Activated effector memory CD4-positive, alpha-beta T cell treated with Interleukin-2 at 50 U/mL for 16 hours (primary cell): ENCODE measurements at places on chromosomes 11 and 22.

- DNase-seq = no peak
These were observed 127.1 kb downstream of the KCNQ1OT1 start for GRCh38 chr11:2572491-2573239.

DNA sequence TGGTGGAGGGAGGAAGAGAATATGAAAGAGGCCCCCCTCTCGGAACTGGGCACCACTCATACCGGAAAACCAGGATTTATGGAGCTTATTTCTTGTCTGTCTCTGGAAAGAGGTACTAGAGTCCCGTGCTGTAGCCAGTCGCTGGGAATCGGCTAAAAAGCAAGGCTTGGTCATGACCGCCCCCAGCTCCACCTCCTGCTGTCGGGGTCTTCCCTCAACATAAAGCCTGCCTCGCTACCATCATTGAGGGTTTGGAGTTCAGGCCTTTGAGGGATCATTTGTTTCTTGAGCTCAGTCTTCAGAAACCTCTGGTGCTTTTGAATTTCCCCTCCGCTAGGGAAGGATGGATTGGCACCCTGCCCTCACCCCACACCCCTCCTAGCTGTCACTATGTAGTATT, 97.1 kb downstream of the TSPAN18 start:
- no peak for DNase-seq

DNA sequence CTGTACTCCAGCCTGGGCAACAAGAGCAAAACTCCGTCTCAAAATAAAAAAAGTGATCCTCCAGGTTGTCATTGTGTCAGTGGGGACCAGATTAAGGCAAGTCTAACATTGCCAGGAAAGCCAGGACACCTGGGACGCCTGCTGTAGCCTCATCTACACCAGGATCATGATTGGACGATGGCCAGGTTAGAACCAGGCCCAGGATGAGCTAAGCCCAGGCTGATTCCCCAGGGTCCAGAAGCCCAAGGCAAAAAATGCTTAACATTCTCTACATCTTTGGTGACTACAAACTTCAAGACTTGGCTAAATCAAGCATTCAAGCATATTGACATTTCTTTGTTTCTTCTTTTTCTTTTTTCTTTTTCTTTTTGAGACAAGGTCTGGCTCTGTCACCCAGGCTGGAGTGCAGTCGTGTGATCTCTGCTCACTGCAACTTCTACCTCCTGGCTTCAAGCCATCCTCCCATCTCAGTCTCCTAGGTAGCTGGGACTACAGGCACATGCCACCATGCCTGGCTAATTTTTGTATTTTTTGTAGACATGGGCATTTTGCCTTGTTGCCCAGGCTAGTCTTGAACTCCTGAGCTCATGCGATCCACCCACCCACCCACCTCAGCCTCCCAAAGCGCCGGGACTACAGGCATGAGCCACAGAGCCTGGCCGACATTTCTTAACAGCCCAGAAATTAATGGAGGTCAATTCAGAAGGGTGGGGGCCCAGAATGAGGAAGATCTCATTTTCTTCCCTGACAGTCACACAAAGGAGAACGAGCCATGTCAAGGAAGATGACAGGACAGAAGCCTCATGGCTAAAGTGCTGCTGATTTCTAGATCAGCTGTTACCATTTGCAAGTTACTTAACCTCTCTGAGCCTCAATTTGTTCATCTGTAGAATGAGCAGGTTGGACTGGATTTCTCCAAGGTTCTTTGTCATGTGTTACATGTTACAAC, 12.5 kb upstream of the PTPRJ start:
- DNase-seq = no peak

GRCh38 chr11:23933721-23934120, 563.1 kb upstream of the LUZP2 start:
- DNase-seq = no peak

DNA sequence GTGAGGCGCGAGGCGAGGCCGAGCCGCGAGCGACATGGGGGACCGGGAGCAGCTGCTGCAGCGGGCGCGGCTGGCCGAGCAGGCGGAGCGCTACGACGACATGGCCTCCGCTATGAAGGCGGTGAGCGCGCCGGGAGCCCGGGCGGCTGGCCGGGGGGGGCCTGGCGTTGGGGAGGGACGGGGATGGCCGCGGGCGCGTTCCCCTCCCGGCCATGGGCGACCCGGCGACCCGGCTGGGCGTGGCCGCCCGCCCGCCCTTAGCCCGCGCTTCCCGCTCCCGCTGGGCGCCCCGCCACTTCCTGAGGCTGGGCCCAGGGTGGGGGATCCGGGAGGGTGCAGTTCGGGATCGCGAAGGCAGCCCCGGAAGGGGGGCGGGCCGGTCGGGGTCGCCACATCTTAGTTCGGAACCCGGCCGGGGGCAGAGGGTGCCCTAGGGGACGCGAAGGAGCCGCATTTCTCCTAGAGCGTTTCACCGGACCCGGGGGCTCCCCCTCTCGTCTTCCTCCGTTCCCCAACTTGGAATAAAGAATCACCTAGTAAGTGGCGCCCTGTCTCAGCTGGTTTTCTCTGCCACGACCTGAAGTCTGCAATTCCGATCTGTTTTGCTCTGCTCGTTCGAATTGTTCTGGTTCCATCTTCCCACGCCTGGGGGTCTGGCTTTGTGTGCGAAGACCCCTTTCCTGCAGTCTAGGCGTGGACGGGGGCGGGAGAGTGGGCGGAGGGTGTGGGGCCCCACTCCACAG, 536 bp downstream of the YWHAH start:
- DNase-seq = peak; percentile 23

- no peak for DNase-seq
These were observed 100.6 kb downstream of the FBXO7 start for GRCh38 chr22:32574958-32575910.
